ENCODE measurements at places on chromosomes 7 and 10.

- DNase-seq, result no peak
Measured at GRCh38 chr7:115572111-115572510, 458.5 kb downstream of the TFEC start.

- DNase-seq, result no peak
Measured at GRCh38 chr10:63644418-63645142, 123.4 kb downstream of the REEP3 start.

DNA sequence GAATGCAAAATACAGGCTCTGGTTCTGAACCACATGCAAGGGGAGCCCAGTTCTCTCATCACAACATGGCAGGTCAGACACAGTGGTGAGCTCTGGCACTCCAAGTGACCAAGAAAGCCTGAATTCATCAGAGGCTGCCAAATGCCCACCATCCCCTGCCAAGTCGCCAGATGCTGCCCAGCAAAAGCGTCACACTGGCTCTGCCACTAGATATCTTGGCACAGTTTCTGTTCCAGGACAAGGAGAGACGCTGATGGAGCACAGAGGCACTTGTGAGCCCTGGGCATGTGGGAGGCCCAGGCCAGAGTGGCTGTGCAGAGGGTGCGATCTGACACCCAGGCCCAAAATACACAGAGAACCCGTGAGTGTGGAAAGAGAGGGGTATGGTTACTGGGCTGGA is 57.8 kb downstream of the GAD2 start:
- DNase-seq, result no peak

DNA sequence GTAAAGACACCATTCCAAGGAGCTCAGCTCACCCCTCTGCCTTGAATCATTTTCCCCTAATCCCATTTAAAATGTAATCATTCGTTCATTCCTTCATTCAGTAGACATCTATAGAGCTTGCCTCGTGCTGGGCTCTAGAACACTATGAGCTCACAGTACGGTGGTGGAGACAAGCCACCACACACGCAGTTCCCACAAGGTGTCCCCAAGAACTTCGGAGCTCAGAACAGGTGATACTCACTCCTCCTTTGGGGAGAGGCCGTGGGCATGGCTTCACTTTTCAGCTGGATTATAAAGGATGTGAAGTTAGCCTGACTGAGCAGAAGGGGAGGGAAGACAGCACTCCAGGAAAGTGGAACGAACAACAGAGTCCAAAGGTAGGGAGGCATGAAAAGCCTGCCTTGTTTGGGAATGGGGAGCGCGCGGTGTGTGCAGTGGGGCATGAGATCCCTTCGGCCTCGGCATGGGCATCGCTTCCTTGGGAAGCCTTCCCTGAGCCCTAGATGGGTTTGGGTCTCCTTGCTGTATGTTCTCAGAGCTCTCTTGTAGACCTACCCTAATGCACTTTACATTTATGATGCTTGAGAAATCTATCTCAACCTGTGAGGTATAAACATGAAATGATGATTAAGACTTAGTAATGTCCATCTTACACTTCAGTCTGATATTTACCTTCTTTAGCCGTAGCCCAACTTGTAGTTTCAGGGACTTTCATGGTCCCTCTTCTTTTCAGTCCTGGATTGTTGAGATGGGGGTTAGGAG is 809 bp upstream of the OGA start:
- no peak for DNase-seq

- no peak for DNase-seq
Measured at GRCh38 chr7:98133181-98133580, 26.5 kb downstream of the LMTK2 start.

- no peak for DNase-seq
Measured at GRCh38 chr7:108093851-108094331, 36.3 kb downstream of the LAMB4 start.

DNA sequence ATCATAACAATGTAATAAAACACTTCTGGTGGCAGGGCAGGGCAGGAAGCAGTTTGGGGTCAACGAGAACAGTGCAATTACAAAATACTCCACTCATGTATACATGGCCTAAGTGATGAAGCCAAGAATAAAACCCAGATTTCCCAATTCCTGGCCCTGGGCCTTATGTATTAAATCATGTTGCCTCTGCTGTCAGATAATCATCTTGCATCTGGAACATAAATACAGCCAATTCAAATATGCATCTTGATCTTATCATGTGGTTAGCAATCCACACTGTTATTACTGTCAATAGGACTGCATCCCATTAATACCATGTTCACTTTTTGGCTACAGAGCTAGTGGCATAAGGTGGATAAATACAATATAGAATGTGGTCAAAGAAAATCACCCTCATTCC is 186.5 kb upstream of the SLC25A13 start:
- DNase-seq, result no peak

DNA sequence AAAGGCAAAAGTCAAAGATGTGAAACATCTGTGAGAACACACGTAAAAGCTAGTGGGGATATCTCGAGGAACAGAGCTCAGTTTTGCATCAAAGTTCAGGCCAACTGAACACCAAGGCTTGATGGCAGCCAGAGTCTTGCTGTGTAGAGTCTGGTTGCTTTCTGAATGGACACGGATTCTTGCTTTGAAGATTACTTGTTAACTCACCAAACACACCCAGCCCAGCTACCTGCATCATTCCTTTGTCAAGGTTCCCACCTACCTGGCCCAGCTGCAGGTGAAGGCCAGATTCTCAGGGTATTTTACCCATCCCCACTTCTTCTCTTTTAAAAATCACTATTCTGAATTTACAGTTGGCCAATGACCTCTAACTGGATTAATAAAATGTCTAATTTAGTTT is 174.4 kb upstream of the PHYHIPL start:
- DNase-seq, result no peak

DNA sequence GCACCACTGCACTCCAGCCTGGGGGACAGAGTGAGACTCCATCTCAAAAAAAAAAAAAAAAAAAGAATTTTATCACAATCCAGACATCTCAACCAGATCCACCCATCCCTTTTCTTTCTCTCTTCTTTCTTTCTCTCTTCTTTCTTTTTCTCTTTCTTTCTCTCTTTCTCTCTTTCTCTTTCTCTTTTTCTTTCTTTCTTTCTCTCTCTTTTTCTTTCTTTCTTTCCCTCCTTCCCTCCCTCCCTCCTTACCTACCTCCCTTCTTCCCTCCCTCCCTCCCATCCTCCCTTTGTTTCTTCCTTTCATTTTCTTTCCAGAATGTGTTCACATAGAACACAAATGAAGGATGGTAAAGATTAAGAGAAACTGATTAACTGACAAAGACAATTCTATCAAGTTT is 18.1 kb upstream of the HOXA13 start:
- DNase-seq, result no peak

- no peak for DNase-seq
Measured at GRCh38 chr10:14567421-14567820, 207.3 kb downstream of the FAM107B start.

- DNase-seq, result no peak
Measured at GRCh38 chr10:78934532-78934898, 134.3 kb upstream of the ZMIZ1 start.

DNA sequence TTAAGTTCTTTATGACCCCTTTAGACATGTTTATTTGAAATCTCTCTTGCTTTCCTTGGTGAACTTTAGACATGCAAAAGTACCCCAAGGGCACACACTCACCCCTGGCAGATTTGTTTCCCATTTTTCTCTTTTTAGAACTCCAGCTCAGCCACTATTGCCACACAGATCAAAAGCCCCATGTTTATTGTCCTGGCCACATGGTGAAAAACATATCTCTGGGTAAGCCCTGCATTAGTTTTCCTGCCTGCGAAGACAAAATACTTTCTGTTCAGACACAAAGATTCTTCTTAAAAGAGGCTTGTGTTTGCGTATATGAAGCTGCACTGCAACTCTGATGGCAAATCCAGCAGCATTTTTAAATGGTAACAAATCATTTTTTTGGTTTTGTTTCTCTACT is 200.0 kb downstream of the POLR1F start:
- DNase-seq, result no peak

GRCh38 chr7:122544463-122544862 is 154.5 kb downstream of the RNF133 start:
- no peak for DNase-seq

DNA sequence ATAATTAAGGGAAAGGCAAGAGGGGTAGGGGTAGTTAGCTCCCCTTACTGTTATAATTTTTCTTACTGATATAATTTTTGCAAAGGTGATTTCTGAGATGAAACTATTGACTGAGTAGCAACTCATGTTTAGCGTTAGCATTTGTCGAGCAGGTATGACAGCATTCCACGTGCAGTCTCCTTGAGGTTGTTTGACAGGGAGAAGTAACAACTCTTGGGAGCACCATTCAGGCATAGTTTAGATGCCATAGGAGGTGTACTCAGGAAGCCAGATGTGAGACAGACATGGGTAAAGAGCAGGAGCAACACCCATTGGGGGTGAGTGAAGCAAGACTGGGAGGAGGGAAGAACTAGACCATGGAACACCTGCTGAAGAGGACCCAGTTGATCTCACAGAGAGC is 96.6 kb upstream of the KLF6 start:
- DNase-seq, result no peak

- no peak for DNase-seq
Measured at GRCh38 chr7:108461840-108462239, 5.6 kb upstream of the NRCAM start.

- no peak for DNase-seq
Measured at GRCh38 chr7:12737373-12737772, 49.9 kb downstream of the ARL4A start.

DNA sequence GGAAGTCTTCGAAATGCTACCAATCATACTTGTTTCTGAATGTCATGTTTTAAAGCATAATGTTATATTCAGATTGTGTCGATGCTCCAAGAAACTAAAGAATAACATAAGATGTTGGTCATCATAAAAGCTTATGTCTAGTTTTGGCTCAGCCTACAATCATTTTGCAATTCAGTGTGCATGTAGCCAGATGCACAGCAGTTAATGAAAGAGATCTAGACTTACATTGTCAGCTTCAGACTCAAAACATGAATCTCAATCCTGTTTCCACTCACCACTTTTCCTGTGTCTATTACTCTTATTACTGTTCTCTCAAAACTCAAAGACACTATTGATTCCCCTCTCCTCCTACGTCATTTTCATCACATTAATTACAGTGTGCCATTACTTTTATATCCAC is 21.4 kb downstream of the TMEM196 start:
- DNase-seq, result no peak

- no peak for DNase-seq
Measured at GRCh38 chr10:51082857-51083256, 8.6 kb downstream of the PRKG1 start.

DNA sequence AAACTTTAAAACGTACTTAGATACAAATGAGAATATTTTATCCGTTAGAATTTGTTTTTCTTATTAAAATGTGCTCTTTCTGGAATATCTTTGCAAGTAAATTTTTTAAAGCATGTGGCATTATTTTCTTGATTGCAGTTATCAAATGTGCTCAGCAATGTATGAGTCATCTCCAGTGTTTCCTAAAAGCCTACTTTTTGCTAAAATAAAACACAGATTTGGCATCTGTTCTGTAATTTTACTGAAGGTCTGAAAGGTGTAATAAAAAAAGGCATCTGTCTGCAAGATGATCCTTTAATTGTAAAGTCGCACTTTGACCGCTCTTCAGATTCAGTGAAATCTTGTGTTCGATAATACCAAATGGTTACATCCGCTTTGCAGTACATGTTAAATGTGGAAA is 3.4 kb downstream of the GNAT3 start:
- no peak for DNase-seq

GRCh38 chr7:2007551-2007950 is 225.2 kb downstream of the MAD1L1 start:
- no peak for DNase-seq

- peak; percentile 85 for DNase-seq
Measured at GRCh38 chr7:22718200-22718711, 8.7 kb upstream of the IL6 start.

- no peak for DNase-seq
Measured at GRCh38 chr10:22651276-22651980, 63.0 kb downstream of the PIP4K2A start.

- DNase-seq, result no peak
Measured at GRCh38 chr10:4576206-4576605, 249.8 kb upstream of the AKR1E2 start.

DNA sequence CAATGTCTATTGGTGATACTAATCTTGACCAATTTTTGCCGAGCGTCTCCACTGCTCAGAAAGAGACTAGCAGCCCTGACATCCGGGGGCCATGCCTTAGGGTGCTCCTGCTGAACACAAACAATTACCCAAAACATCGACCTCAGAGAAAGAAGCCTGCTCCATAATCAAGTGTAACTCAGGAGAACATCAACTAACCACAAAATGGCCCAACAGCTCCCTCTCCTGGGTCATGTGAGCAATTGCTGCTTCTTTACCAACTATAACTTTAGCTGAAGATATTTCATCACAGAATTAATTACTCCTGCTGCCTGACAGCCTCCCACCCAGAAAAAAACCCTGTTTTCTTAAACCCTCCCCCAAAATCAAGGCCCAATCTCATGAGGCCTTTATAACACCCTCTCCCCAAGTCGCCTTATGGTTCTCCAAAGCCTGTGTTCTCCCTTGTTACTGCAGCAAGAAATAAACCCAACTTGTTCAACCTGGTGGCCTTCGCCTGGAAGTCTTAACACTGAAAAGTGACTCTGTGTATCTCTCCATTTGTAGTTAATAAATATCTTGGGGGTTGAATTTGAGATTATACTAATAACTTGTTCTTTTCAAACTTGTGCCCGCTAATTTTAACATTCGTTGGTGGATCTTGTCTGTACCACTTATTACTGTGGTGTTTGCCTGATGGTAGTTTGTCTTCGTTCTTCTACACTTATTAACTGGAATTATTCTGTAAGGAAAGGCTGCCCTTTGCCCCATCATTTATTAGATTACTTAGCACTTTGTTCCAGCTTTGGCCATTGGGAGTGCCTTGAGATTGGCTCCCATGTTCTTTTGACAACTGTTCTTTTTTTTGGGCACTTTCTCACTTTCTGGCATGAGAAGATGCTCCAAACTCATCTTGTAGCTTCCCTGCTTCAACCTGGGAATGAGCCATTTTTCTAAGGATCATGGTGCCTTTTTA is 21.2 kb upstream of the RAMP3 start:
- DNase-seq, result peak; percentile 40

GRCh38 chr7:78714356-78714755 is 739.1 kb downstream of the MAGI2 start:
- no peak for DNase-seq

DNA sequence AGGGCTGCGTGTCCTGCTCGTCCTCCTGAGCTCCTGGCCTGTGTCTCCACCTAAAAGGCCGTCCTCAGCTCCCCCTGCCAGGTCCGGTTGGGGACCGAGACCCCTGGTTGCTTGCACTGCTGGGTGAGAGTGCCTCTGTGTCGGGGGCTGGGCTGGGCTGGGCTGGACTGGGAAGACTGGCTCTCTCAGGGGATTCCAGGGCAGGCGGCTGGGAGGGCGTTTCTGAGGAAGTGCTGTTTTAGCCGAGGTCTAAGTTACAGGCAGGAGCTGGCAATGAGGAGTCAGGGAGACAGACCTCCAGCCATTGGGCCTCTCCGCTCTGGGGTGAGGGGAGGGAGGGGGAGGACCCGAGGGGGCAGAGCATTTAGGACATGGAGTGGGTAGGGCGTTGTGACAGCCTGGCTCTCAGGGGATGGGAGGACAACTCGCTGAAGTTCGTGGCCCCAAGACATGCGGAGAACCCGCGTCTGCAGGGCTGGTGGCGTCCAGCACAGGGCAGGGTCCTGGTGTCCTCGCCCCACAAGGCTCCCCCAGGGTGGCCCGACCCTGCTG is 20.9 kb downstream of the FOXK1 start:
- DNase-seq, result no peak
